ENCODE measurements at places on chromosomes 13 and 19.

DNA sequence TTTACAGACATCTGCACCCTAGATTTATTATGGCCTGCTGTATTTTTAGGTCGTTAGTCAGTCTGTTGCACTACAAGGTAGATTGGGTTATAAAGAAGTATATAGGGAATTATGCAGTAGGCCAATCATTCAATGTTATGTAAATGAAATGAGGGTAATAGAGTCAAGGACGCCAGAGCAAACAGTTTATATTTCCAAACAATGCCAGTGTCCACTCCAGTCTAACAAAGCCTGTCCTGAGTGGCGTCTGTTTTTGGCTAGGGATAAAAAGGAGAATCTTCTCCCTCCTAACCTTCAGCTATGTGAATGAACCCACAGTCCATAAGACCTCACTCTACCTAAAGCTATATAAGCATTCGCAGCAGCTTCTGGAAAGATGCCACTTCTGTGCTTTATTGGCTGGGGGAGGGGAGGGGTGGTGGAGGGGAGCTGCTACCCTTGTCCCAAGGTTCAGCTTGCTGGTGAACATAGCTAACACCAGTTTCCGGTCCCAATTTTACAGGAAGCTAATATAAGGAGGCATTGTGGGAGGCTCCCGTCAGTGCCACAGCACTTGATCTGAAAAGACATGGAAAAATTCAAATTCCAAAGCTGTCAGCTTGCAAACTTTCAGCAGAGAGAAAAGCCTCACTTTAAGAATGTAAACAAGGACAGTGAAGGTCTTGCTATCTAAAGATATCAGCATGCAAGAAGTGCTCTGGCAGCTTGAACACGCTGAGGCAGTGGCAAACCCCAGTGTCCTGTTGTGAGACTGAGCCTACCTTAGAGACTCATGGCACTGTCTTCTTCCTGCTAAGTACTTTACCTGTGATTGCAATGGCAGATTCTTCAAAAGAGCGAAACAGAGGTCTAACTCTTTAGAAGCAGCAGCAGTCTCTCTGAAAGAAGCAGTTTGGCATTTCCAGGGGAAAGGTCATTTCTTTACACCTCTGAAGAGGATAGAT, 369.9 kb downstream of the PCDH9 start:
- DNase-seq, result no peak

- DNase-seq, result no peak
These were observed 21.4 kb downstream of the MAP4K1 start for GRCh38 chr19:38596057-38596981.

DNA sequence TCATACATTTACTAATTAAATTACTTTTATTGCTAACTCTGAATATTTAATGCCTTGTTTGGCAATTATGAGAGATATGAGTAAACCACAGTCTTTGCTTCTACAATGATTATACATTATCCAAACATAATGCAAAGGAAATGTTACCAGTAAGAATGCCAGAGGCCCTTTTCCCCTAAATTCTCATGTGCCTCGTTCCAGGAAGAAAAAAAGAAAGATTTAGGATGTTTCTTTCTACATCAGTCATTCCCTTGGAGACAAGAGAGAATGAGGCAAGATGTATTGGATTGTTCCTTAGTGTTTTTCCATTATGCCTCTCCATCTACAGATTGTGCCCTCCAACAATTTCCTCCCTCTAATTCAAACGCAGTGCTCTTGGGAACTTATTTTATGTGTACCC, 50.1 kb downstream of the ITGBL1 start:
- no peak for DNase-seq

GRCh38 chr19:18803550-18804138, 12.5 kb upstream of the COMP start:
- DNase-seq, result no peak

DNA sequence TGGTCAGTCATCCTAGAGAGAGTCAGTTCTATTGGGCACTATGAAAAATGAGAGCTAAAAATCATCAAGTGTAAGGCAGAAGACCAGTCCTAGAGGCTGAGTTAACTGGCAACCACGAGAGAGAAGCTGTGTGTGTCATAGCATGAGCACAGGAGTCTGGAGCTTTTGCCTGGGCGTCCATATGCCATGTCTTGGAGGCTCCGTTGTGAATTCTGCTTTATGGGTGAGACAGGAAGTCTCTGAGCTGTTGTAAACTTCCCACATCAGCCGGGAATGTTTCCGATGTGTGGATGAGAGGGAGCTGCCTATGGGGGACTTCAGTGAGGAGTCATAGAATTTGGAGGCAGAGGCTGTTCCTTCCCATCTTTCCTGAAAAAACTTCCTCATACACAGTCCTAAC, 120.0 kb downstream of the ITGBL1 start:
- no peak for DNase-seq

- DNase-seq, result no peak
These were observed 297.8 kb downstream of the ZNF536 start for GRCh38 chr19:30670011-30670329.

- DNase-seq, result no peak
These were observed 1.3 kb downstream of the FAM174C start for GRCh38 chr19:1276628-1277022.

DNA sequence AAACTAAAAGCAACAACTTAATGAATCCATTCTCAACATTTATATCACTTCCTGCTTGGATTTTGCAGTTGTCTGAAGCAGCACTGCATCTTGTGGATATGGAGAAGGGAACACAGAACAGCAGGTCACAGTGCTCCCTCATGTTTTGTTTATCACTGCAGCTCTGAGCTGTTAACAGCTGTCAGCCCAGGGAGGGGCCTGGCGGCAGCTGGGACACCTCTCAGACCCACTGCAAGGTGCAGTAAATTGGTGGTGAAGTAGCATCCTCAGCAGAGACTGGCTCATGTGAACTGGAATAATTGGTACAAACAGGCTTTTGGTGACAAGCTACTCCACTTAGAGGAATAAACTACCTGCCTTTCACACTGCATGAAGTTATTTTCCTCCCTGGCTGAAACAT, 170.4 kb downstream of the LIG4 start:
- DNase-seq, result no peak

DNA sequence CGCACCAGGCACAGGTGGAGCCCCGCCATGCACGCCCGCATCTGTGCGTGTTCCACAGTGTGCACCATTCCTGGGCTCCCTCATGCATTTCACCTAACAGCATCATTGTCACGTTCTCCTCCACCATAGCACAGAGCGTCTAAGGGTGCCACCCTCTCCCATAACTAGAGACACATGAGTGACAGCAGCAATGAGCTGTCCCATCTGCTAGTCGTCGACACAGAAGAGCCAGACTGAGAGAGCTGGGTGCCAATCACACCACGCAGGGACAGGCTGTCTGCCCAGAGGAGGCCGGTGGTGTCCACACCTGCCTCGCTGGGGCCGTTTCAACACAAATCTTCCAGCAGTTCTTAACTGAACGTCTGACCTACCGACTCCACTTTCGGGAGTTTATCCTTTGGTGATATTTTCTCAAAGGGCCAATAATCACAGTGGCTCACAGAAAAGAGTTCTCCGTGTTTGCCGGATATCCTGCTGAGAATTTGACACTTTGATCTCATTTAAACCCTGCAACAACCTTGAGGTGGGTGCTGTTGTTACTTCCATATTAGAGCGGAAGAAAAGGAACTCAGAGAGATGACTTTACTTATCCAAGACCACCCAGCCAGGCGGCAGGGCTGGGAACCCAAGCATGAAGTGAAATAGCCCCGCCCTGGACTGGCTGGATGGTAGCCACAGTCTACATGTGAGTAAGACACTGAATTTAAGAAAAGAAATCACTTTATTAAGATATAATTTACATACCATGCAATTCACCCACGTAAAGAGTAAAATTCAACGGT, 16.2 kb downstream of the CLEC11A start:
- no peak for DNase-seq

GRCh38 chr19:31164791-31165251, 184.4 kb downstream of the TSHZ3 start:
- DNase-seq, result no peak

GRCh38 chr19:50654882-50655281, 5.6 kb downstream of the C19orf81 start:
- no peak for DNase-seq

- no peak for DNase-seq
These were observed 110.8 kb downstream of the SUCLA2 start for GRCh38 chr13:47890146-47890814.

DNA sequence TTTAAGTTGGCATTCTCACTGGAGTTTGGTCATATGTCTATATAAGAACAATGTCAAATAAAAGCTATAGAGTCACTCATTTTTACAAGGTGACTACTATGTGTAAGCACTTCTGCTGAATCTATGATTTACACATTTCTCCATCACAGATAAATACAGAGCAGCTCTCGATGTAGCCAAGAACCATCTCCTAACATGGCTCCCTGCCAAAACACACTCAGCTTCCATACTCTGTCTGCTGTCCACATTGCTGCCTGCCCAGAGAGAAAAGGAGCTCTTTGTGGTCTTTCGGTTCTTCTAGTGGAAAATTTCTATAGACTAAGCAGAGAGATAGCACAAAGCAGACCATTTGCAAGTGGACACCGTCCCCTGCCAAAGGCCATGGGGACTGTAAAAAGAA, 190.9 kb upstream of the KLF12 start:
- DNase-seq, result no peak

GRCh38 chr19:48969276-48970138, 4.4 kb downstream of the FTL start:
- DNase-seq, result no peak

GRCh38 chr19:34173193-34173956, 1.1 kb downstream of the LSM14A start:
- no peak for DNase-seq

- no peak for DNase-seq
These were observed 63.5 kb upstream of the SPATA13 start for GRCh38 chr13:24097064-24097463.

DNA sequence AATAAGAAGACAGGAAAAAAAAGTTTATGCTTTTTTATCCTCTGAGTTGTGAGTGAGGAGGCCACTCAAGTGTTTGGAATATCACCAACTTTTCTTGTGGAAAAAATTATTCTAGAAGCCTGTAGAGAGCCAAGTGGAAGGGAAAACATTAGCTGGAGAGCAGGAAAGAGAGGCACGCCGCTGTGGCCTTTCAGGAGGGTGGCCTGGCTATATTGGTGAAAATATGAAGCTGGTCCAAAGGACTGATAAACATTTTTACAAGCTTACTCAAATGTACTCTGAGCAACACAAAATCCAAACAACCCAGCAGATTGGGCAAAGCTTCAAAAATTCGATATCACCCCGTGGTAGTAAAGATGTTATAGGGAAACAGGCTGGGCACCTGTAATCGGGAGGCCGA, 2.3 kb upstream of the EIF3G start:
- no peak for DNase-seq

GRCh38 chr13:30373727-30374126, 48.6 kb upstream of the UBE2L5 start:
- no peak for DNase-seq

DNA sequence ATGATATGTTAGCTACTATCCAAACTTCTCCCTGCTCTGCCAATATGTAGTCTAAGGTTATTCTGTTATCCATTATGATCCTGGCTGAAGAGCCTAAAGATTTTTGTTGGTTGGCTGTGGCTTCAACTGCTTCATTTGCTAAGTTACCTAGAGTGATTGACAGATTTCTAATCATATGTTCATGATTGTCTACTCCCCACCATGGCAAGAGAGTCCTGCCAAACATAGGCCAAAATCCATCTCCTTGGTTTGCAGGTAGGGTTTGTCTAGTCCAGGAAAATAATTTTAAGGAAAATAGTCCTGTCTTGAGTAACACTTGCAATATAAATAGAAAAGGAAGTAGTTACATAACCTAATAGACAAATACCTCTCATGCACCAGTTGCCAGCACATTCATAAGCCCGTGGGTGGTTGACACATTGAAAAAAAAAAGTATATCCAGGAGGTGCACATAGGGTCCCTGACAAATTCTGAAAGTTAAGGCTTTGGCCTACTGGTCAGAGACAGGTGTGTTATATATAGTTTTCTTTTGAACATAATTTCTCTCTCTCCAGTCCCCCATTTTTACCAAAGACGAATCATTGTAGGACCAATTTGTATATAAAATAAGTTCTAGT, 5.4 kb upstream of the CBY2 start:
- DNase-seq, result no peak

- DNase-seq, result no peak
These were observed 1.1 kb downstream of the CNN1 start for GRCh38 chr19:11539495-11540365.

- no peak for DNase-seq
These were observed 2.5 kb downstream of the PCDH8 start for GRCh38 chr13:52845766-52846566.

- no peak for DNase-seq
These were observed 30.8 kb upstream of the TFDP1 start for GRCh38 chr13:113553511-113554332.

GRCh38 chr13:51628059-51628852, 44.0 kb downstream of the WDFY2 start:
- DNase-seq, result no peak

GRCh38 chr13:30895773-30896172, 10.3 kb upstream of the MEDAG start:
- no peak for DNase-seq

- DNase-seq, result peak; percentile 59
These were observed 12.6 kb downstream of the XRCC1 start for GRCh38 chr19:43562698-43563241.

- DNase-seq, result no peak
These were observed 93.8 kb upstream of the SOX1 start for GRCh38 chr13:111973186-111973585.

DNA sequence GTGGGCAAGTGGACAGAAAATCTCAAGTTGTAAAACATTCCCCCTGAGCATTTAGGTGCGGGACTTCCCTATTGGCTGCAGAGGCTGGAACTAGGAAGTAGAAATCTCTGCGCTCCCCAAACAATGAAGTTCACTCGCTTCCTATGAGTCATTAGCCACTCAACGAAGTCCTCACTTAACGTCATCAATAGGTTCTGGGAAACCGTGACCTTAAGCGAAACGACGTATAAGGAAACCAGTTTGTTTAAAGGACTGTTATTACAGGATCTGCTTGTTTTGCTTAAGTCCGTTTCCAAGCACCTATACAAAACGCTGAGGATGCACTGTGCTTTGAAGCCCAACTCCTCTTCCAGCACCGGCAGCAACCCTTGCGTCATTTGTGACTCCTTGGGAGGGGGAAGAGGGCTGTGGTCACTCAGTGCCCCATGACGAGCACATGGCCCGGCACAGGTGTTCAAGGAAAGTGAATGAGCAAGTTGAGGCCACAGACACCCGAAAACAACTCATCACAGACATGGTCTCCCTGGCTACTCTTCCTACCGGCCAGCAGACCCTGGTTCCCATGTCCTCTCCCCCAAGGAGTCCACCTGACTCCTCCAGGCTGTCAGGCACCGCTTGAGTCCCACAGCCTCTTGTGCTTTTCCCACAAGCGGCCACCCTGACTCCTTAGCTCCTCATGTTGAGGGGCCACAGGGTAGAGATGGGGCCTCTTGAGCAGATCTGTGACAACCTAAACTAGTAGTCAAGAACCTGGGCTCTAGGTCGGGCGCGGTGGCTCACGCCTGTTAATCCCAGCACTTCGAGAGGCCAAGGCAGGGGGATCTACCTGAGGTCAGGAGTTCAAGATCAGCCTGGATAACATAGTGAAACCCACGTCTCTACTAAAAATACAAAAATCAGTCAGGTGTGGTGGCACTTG, 4.8 kb downstream of the RPS16 start:
- no peak for DNase-seq
